Ovary (tissue), 10 donors: ENCODE measurements at places on chromosomes 13 and 19. TPM values are rescaled to one million over a fixed set of nuclear protein-coding genes. Genes with fewer than 3 reads are reported as not detected.

The ELSPBP1 gene
- polyA plus RNA-seq: 0.55 TPM

The GDF15 gene
- 2.7 TPM for polyA plus RNA-seq

The NXNL1 gene
- 0.11 TPM for polyA plus RNA-seq

The PRSS57 gene
- polyA plus RNA-seq: 0.07 TPM

GRCh38 chr13:25871389-25872125 lies 180.3 kb downstream of the SHISA2 start:
- DNase-seq: no peak

DNA sequence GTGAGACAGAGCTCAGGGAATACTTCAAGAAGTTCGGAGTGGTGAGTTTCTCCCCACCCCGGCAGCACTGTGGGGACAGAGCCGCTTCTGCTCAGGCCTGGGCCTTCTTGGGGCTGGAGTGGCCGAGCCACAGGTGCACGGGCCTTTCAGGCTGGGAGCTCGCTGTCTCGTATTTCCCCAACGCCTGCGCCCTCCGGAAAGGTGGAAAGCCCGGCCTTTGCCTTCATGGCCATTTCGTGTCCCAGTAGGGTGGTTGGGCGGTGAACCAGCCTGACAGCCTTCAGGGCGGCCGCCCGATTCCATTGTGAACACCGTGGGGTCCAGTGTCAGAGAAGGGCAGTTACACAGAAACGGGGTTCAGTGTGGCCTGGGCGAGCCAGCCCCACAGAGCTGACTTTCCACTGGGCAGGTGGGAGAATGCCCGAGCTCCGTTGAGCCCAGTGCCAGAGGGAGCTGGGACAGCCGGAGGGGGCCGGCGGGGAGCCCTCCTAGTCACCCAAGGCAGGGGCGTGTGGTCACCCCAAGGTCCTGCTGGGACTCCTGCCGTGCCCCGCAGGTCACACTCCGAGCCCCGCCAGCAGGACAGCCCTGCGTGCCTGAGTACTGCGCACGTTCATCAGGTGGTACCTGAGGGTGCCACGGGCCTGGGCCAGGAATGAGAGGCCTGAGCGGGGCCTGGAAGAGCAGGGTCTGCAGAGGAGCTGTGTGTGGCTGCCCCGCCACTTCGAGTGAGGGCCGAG lies 14.0 kb downstream of the DAZAP1 start:
- no peak for DNase-seq

The ZMYM2 gene
- polyA plus RNA-seq: 46.3 TPM

DNA sequence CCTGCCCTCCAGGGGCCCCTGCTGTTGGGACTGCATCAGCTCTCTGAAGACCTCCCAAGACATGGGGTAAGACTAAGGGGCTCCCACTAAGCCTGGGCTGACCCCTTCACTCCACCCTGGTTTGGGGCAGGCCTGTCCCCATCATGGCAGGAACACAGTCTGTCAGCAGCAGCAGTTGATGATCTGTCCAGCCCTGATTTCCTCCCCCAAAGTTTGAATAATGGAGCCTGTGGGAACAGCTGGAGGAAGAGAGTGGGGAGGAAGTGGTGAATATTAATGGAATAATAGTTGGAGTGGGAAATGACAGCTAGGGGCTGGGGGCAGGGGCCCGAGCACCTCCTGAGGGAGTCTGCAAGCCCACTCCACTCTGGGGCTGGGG lies 1.3 kb upstream of the B3GNT8 start:
- DNase-seq: no peak

GRCh38 chr13:76828316-76828741 lies 57.9 kb downstream of the KCTD12 start:
- DNase-seq: no peak

The TNFSF11 gene
- 0.13 TPM for polyA plus RNA-seq

DNA sequence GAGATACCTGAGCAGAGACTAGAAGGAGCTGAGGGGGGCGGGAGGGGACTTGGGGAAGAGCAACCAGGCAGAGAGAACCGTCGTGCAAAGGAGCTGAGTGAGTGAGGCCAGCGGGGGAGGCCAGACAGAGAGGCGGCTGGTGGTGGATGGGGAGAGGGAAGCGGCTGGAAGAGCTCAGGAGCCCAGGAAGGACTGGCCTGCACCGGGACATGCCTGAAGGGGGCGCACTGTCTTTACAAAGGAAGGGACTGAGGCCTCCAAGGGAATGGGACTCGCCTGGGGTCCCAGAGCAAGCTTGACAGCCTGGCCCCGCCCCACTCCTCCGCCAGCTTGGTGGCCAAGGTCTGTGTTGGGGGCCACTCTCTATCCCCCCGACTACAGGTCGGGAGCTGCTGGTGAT lies 14.9 kb downstream of the ONECUT3 start:
- DNase-seq: no peak

GRCh38 chr13:29535663-29536655 lies 59.5 kb downstream of the SLC7A1 start:
- no peak for DNase-seq

DNA sequence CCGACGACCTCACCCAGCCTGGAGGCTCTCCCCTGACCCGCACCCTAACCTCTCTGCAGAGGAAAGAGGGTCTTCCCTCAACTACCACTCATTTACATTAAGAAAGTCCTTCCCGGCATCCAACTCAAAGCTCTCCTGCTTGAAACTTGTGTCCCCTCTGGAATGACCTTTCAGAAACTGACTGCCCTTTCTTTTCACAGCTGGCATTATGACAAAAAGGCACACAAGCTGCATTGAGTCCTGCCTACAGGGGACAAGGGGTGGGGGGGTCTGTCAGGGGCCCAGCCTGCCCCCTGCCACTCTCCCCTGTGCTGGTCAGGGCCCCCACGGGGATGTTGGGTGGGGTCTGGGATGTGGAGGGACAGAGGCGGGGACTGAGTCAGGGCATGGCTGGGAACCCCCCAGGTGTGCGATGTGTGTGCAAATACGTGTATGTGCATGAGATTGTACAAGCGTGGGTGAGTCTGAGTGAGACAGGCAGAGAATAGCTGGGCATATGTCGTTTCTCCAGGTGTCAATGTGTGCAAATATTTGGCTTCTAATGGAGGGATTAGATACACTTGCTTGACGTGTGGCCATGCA lies 2.0 kb downstream of the COL5A3 start:
- peak; percentile 44 for DNase-seq

GRCh38 chr19:13427273-13428051 lies 78.8 kb downstream of the CACNA1A start:
- no peak for DNase-seq

- DNase-seq: no peak
Observed at GRCh38 chr19:6358003-6358402, 3.3 kb upstream of the CLPP start.

The KLK15 gene
- polyA plus RNA-seq: not detected

The WDR87 gene
- polyA plus RNA-seq: not detected

DNA sequence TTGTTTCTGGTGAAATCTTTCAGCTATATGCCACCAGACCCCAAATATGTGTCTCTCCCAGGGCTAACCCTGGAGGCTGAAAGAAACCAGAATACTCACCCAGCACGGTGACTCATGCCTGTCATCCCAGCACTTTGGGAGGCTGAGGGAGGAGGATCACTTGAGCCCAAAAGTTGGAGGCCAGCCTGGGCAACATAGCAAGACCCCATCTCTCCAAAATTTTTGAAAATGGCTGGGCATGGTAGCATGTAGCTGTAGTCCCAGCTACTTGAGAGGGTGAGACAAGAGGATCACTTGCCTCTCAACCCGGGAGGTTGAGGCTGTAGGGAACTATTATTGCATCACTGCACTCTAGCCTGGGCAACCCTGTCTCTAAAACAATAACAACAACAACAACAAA lies 76.1 kb upstream of the UQCRFS1 start:
- no peak for DNase-seq

- no peak for DNase-seq
Observed at GRCh38 chr19:52936151-52936953, 13.1 kb upstream of the ZNF888 start.

GRCh38 chr13:42393573-42394360 lies 121.8 kb downstream of the AKAP11 start:
- DNase-seq: no peak

DNA sequence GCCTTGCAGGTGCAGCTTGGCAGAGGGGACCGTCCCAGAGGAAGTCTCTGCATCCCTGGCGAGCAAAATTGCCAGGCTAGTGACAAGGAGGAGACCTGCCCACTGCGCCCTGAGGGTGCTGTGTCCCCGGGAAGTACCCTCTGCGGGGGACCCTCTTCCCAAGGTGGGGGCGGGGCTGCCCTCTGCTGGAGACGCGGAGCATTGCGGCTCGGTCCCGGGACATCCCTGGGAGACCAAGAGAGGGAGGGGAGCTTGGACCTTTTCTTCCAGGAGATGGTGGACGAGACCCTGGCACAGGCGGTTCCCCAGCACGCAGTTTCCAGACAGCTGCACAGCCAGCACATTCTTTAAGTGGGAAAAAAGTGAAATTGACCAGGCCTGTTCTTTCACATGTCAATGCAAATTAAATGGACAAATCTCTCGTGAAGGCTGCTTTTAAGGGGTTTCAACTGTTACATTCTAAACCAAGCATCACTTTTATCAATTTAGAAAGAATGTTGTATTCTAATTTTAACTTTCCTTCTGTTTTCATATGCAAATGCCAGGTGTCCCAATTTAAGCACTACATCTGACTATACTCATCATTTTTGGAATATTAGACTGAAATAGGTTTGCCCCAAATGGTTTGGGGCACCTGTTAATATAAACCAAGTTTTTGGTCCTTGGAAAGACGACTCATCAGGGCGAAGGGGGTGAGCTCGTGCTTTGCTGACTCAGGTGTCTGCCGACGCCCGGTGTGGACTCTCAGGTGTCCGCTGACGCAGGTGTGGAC lies 60.7 kb downstream of the MCF2L start:
- DNase-seq: peak; percentile 40

The CBLC gene
- polyA plus RNA-seq: not detected

The SLC10A2 gene
- not detected for polyA plus RNA-seq

The SKA3 gene
- 1.6 TPM for polyA plus RNA-seq

DNA sequence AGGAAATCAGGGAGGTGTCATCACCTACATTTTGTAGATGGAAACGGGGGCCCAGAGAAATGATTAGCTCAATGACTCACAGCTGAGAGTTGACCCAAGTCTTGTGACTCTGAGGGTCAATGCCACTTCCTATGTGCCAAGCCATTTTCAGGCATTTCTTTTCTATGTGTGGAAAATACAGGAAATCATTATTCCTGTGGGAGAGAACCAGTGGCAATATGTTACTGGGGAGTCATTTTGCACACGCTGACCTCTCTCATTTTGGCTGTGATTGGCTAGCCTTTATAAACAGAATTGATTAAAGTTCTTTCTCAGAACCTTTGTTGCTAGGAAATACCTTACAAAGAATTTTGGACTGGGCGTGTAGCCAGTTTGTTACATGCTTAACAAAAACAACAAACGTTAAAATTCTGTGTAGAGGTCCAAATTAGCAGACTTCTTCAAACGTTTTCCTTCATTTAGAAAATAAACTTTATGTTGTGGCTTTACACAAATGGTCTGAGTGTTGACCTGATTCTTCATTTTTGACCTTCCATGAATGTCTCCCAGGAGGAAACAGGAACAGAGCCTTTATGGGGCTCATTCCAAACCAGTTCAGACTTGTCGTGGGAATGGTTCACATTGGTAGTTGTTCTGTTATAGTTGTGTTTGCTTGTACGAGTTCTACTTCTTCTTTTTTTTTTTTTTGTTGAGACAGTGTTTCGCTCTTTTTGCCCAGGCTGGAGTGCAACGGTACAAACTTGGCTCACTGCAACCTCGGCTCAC lies 11.4 kb downstream of the PCCA start:
- DNase-seq: peak; percentile 70

- no peak for DNase-seq
Observed at GRCh38 chr13:35630551-35631275, 154.2 kb upstream of the MAB21L1 start.

DNA sequence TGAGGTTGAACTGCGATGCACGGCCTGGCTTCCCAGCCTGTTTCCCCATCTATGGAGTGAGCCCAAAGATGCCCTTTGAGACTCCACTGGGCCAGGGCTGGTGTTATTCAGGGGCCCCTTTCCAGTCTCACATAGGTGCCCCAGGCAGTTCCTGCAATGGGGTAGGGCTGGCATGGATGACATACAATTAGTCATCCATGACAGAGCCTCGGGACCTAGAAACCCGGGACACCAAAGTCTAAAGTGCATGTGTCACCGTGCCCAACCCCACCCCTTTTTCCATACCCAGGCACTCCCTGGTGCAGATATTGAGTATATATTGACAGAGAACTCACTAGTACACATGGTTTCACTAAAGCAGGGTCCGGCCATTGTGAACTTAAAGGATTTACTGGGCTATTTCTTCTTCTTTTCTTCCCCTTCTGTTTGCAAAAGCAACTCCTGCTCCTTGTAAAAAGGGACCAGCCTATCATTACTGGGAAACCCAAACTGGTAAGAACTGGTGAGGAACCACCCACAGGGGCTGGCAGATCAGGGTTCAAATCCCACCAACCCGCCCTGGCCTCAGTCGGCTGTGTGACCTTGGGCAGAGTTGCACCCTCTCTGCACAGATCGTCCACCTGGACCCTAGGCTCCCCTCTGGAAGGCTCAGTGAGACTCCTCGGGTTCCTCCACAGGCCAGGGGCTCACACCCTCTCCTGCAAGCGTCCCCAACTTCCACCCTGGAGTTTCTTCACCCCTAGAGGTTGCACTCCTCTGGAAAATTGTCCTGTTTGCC lies 2.7 kb downstream of the B3GNT3 start:
- no peak for DNase-seq

The RAB20 gene
- polyA plus RNA-seq: 18.4 TPM

DNA sequence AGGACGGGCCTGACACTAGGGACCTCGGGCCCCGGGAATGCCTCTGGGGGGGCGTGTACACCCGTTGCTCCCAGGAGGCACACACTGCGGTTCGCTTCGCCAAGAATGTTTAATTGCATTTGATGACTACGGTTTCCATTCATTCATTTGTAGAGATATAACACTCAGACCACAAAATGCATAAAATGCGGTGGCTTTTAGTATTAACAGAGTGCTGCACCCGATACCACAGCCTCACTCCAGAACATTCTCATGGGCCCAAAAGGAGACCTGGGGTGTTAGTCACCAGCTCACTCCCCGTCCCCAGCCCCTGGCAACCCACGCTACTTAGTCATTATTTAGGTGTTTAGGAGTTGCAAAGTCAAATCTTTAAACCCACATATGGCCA lies 21.8 kb downstream of the HCN2 start:
- DNase-seq: no peak

GRCh38 chr13:31063772-31064171 lies 97.9 kb downstream of the HSPH1 start:
- no peak for DNase-seq

The CARD8 gene
- polyA plus RNA-seq: 20.8 TPM
